ENCODE measurements at places on chromosomes 4 and X.

DNA sequence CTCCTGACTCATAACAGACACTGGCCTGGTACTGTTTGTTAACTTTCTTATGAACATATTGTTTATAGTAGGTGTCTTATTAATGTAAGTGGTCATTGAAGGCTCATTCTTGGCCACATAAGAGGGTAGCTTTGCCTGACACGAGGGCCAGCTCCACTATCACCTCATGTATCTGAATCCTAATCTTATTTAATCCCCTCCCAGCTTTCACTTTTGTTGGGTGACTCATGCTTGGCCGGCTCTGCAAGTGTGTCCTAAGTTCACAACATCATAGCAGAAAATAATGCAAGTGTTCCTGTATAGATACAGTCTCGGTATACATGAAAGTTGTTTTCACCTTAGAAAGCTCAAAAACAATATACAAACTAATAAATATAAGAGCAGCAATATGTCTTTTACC lies 283.8 kb downstream of the IQCM start:
- H3K27me3 ChIP-seq: no peaks in the 10 kb centered on the region
- no peaks in the 10 kb centered on the region for H3K36me3 ChIP-seq
- peaks cover 7% of the 10 kb centered on the region for H3K4me1 ChIP-seq
- H3K4me3 ChIP-seq: no peak overlapping the region
- no peak for DNase-seq
- H3K27ac ChIP-seq: no peak overlapping the region

DNA sequence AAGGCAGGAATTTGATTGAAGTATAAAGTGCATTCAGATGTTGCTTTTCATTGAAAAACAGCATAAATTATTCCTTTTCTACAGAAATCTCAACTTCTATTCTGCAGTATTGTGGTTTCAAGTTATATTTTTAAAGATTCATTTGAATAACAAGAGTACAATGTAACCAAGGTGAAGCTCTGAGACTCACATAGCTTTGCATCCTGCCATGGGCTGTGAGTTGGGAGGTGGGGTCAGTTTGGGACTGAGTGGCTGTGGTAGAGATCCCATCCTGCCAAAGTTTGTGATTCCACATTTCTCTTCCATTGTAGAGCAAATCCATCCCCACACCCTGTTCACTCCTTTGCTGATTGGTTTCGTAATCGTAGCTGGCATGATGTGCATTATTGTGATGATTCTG lies 69.2 kb downstream of the KIT start:
- no peak for DNase-seq
- no peaks in the 10 kb centered on the region for H3K27me3 ChIP-seq
- H3K4me1 ChIP-seq: no peaks in the 10 kb centered on the region
- H3K4me3 ChIP-seq: no peak overlapping the region
- H3K36me3 ChIP-seq: no peaks in the 10 kb centered on the region

DNA sequence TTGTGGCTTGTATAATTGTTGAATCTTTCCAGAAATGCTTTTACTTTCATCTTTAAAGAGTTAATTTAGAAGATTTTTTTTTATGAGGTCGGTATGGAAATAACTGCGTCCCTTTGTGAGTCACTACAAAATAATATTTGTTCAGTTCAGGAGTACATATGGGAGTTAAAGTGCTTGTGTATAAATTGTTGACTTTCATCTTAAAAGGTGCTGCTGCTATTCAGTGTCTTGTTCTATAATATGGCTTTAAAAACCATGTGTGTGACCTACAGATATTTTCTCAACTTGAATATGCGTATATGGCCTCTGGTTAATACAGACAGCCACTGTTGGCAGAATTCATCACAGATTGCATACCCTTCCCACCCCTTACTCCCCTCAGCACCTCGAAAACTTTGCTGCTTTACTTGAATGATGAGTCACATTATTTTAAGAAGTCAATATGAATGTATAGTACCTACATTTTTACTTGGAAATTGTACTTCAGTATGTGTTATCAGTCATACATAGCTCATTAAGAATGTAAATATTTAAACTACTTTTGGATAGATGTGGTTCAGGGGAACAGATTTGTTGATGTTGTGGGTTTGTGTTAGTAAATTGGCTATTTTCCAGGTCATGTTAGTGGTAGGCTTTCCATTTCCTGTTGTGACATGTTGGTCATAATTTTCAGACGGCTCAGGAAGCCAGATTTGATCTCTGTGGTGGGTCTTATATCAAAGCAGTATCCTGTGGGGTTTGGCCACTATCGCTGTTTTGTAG lies 1.5 kb downstream of the CLCN3 start:
- H3K4me3 ChIP-seq: peak overlapping the region; percentile 52
- no peaks in the 10 kb centered on the region for H3K27me3 ChIP-seq
- no peak for DNase-seq
- peak overlapping the region; percentile 25 for H3K27ac ChIP-seq
- peaks cover 12% of the 10 kb centered on the region for H3K4me1 ChIP-seq
- no peaks in the 10 kb centered on the region for H3K36me3 ChIP-seq

- H3K36me3 ChIP-seq: no peaks in the 10 kb centered on the region
- no peak overlapping the region for H3K27ac ChIP-seq
- DNase-seq: no peak
- H3K4me3 ChIP-seq: no peak overlapping the region
- no peaks in the 10 kb centered on the region for H3K27me3 ChIP-seq
These were observed 144.0 kb downstream of the SH3KBP1 start for GRCh38 chrX:19743386-19743785.

DNA sequence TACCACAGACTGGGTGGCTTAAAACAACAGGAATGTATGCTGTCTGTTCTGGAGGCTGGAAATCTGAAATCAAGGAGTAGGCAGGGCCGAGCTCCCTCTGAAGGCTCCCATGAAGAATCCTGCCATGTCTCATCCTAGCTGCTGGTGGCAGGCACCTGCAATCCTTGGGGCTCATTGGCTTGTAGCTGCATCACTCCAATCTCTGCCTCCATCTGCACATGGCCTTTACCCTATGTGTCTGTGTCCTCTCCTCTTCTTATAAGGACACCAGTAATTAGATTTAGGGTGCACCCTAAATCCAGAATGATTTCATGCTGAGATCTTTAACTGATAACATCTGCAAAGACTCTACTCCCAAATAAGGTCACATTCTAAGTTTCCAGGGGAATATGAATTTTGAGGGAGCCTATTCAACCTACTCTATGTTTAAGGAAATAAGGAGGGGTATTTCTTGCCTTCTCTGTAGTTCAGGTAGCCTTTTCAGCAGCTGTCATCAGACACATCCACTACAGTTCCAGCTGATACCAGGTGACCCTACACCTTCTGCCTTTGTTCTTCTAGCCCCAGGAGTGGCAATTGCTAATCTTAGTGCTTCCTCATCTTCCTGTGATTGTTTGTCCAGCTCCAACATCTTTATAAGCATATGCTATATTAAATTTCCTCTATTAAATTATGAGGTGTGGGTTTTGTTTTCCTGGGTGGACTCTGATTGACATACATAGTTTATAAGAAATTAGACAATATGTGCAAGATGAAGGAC lies 295.1 kb upstream of the TAPT1 start:
- H3K27ac ChIP-seq: no peak overlapping the region
- DNase-seq: no peak
- H3K27me3 ChIP-seq: no peaks in the 10 kb centered on the region

- H3K27ac ChIP-seq: no peak overlapping the region
- DNase-seq: no peak
- H3K36me3 ChIP-seq: no peaks in the 10 kb centered on the region
- H3K27me3 ChIP-seq: no peaks in the 10 kb centered on the region
These were observed 65.8 kb upstream of the ETNPPL start for GRCh38 chr4:108828620-108829019.

- DNase-seq: no peak
- no peaks in the 10 kb centered on the region for H3K4me1 ChIP-seq
- H3K27ac ChIP-seq: no peak overlapping the region
- H3K4me3 ChIP-seq: no peak overlapping the region
- H3K27me3 ChIP-seq: no peaks in the 10 kb centered on the region
- H3K36me3 ChIP-seq: no peaks in the 10 kb centered on the region
These were observed 85.2 kb downstream of the HS3ST1 start for GRCh38 chr4:11343536-11343935.

GRCh38 chr4:13957871-13958270 lies 330.3 kb upstream of the BOD1L1 start:
- DNase-seq: no peak
- no peaks in the 10 kb centered on the region for H3K27me3 ChIP-seq
- no peak overlapping the region for H3K4me3 ChIP-seq
- no peaks in the 10 kb centered on the region for H3K4me1 ChIP-seq

GRCh38 chrX:129714581-129714980 lies 24.2 kb upstream of the XPNPEP2 start:
- DNase-seq: no peak
- no peaks in the 10 kb centered on the region for H3K27me3 ChIP-seq
- no peaks in the 10 kb centered on the region for H3K36me3 ChIP-seq
- H3K27ac ChIP-seq: no peak overlapping the region

- H3K36me3 ChIP-seq: no peaks in the 10 kb centered on the region
- no peak for DNase-seq
- no peak overlapping the region for H3K4me3 ChIP-seq
- no peak overlapping the region for H3K27ac ChIP-seq
- no peaks in the 10 kb centered on the region for H3K4me1 ChIP-seq
- no peaks in the 10 kb centered on the region for H3K27me3 ChIP-seq
These were observed 54.7 kb downstream of the GLUD2 start for GRCh38 chrX:121102101-121102500.

DNA sequence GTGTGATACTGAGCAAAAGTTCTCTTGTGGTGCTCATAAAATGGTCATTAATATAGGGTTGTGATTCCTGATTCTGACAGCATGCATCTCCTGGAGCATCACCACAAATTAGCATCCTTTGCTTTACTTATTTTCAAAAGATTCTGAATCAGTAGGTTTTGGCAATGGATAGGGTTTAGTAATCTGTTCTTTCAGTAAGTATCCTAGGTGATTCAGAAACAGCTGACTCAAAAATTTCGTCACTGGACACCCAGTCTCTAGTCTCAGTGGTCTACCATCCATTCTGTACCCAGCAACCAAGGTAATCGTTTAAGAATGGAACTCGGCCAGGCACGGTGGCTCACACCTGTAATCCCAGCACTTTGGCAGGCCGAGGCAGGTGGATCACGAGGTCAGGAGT lies 4.1 kb downstream of the CBLL2 start:
- no peaks in the 10 kb centered on the region for H3K36me3 ChIP-seq
- no peak for DNase-seq
- H3K4me1 ChIP-seq: no peaks in the 10 kb centered on the region
- no peak overlapping the region for H3K27ac ChIP-seq
- no peaks in the 10 kb centered on the region for H3K27me3 ChIP-seq
- H3K4me3 ChIP-seq: no peak overlapping the region

GRCh38 chrX:132114607-132115006 lies 13.2 kb downstream of the FRMD7 start:
- no peaks in the 10 kb centered on the region for H3K4me1 ChIP-seq
- H3K4me3 ChIP-seq: no peak overlapping the region
- peaks cover 3% of the 10 kb centered on the region for H3K27me3 ChIP-seq
- no peak overlapping the region for H3K27ac ChIP-seq
- DNase-seq: no peak

- no peaks in the 10 kb centered on the region for H3K4me1 ChIP-seq
- H3K4me3 ChIP-seq: no peak overlapping the region
- H3K27ac ChIP-seq: no peak overlapping the region
- H3K27me3 ChIP-seq: no peaks in the 10 kb centered on the region
- no peak for DNase-seq
These were observed 6.4 kb upstream of the SMIM9 start for GRCh38 chrX:154840856-154841255.

DNA sequence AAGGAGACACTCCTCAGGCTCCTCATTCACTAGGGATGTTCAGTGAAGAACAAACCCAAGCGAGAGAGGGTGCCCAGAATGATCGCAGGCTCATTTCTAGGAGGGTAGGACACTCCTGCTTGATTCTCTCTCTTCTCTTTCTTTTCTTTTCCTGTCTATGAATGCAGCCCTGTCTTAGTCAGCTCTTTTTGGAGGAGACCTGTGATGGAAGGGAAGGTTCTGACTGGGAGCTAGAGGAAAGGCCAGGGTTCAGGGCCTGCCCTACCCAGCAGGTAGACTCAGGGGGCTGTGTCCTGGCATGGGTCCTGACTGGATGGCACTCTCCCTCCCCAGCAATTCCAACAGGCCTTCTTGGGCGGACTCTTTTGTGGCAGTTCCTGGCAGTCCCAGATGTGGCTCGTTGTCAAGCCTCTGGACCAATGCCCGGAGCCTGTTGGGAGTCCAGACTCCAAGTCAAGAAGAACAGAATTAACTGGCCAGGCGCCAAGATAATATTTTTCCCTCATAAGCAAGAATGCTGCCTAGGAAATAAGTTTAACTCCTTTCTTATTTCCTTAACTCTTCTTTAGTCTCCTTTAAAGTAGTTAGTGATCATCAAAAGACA lies 139.4 kb upstream of the SCML1 start:
- H3K27me3 ChIP-seq: no peaks in the 10 kb centered on the region
- no peak overlapping the region for H3K27ac ChIP-seq
- no peaks in the 10 kb centered on the region for H3K36me3 ChIP-seq
- DNase-seq: no peak
- H3K4me3 ChIP-seq: no peak overlapping the region

DNA sequence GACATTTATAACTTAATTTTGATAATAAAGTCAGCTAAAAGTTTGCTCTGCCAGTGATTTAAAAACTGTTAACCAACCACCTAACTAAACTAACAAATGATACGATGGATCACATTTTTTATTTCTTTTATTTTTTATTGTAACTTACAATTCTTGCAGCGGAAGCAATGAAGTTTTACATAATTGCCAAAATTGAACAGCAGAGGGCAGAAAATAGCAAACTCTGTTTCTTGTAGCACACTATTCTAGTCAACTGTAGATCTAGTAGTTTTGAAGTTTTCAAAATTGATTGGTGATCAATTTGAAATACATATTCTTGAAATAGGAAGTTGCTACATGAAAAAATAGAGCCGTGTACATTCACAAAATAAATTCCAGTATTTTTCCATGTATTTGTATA lies 2.8 kb upstream of the GRIA2 start:
- H3K4me1 ChIP-seq: peaks cover 18% of the 10 kb centered on the region
- no peak for DNase-seq
- no peak overlapping the region for H3K4me3 ChIP-seq
- H3K27me3 ChIP-seq: no peaks in the 10 kb centered on the region

GRCh38 chrX:2478546-2479419 lies 22.0 kb downstream of the DHRSX start:
- H3K27ac ChIP-seq: peak overlapping the region; percentile 10
- H3K4me1 ChIP-seq: no peaks in the 10 kb centered on the region
- H3K27me3 ChIP-seq: no peaks in the 10 kb centered on the region

GRCh38 chr4:133513901-133514300 lies 364.8 kb downstream of the PCDH10 start:
- H3K36me3 ChIP-seq: no peaks in the 10 kb centered on the region
- no peak overlapping the region for H3K27ac ChIP-seq
- DNase-seq: no peak
- no peak overlapping the region for H3K4me3 ChIP-seq
- no peaks in the 10 kb centered on the region for H3K4me1 ChIP-seq

- H3K27me3 ChIP-seq: no peaks in the 10 kb centered on the region
- no peaks in the 10 kb centered on the region for H3K4me1 ChIP-seq
- H3K4me3 ChIP-seq: no peak overlapping the region
- no peak overlapping the region for H3K27ac ChIP-seq
These were observed 669.2 kb upstream of the AADAT start for GRCh38 chr4:170758988-170759387.
